ENCODE measurements at places on chromosomes 7 and 10.
A peak's percentile ranks its signal among the peaks of the same experiment; 100 is the strongest.

DNA sequence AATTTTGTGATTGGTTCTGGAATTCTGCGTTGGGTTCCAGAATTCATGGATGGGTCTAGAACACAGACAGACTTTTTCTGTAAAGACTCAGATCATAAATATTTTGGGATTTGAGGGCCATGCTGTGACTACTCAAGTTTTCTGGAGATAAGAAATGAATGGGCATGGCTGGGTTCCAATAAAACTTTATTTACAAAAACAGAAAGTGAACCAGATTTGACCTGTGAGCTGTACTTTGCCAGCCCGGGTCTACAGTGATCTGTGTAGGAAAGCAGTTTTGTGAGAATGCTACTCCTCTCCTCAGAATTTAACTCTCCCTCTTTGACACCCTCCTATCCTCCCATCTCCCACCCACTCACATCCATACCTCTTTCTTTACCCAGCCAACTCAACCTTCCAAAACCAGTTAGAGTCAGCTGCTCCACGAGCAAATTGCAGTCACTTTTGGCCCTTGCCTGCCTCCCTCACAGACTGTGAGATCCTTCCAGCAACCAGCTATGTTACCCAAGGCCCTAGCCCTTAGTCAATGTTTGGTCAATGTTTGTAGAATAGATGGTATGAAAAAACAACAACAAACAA is 312.8 kb upstream of the ZMIZ1 start:
- no peak for DNase-seq

GRCh38 chr10:10589540-10590303 is 427.9 kb upstream of the CELF2 start:
- no peak for DNase-seq

DNA sequence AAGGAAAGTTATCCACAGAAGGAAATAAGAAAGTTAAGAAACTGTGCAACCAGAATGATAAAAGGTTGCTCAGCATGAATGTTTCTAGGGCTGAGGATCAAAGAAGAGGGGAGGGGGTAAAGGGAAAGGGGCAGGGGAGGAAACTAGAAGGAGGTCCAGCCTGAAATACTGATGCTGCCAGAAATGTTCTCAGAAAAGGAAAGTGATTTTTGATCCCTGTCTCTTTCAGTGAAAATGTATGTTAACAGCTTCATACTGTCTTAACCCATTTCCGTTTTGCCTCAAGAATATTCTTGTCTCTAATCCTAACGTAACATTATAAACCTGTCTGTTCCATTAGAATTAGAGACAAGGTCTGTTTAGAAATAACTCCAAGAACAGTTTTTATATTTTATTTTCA is 49.6 kb downstream of the NEBL start:
- DNase-seq: no peak

GRCh38 chr7:151459726-151460473 is 20.0 kb upstream of the CRYGN start:
- DNase-seq: peak; percentile 66

GRCh38 chr10:24929904-24930303 is 22.5 kb downstream of the PRTFDC1 start:
- no peak for DNase-seq

DNA sequence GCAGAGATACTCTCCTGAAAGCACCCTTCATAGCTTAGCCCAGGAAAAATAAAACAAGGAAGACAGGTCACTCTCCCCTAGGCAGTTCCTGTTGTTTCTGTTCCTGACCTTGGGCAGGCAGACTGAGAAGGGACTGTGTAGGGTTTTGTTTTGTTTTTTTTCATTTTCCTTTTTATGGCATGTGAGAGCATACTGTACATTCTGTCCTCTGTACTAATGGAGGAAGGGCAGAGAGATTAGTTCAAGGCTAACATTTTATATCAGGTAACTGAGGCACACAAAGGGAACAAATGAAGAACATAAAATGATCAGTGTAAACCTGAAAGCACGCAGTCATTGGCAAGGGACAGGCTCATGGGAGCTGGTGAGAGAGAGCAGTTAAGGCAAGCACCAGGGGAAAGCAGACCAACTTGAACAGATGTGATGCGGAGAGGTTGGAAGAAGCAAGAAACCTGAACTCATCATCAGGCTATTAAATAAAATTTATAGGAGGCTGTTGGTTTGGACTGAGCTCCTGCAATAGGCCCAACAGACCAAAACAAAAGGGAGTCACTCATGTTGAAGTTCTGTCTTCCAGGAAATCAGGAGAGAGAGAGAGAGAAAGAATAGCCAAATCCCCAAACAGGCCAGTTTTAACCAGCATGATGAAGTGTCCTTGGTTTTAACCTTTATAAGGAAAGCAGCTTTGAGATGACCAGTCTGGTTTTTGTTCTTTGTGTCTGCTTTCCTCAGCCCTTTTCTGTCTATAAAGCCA is 34.1 kb upstream of the PDCD4 start:
- DNase-seq: no peak

DNA sequence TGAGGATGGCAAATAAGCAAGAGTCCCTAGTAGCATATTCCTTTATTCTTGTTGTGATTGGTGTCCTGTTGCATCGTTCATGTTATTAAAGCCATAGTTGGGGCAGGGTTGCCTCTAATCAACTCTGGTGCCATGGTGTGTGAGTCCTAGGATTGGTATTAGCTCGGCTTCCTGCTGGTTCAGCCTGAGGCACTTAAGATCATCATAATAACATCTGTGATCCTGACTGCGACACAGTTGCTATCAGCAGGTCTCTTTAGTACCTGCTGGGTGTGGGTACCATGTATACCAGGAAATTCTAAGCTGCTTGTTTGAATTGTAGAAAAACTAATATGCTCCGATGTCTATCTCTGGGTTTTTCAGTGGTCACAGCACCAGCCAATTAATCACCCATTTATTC is 1.6 kb downstream of the WEE2 start:
- no peak for DNase-seq

- DNase-seq: no peak
Measured at GRCh38 chr10:7558036-7558435, 108.7 kb downstream of the ITIH5 start.

DNA sequence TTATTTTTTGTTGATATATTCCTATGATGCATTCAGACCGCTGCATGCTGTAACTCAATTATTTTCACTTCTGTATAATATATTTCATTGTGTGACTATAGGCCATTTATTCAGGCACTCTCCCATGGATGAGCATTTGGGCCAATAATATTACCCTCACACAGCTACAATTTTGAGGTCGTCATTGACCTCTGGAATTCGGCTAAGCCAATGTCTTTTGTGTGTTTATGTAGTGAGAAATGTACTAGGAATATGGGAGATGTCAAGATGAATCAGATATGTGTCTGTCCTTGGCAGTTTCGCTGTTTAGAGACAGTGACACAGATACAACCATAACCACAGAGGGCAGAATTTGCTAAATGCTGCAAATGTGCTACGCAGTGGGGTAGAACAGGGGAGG is 474.2 kb downstream of the ADRA2A start:
- no peak for DNase-seq

DNA sequence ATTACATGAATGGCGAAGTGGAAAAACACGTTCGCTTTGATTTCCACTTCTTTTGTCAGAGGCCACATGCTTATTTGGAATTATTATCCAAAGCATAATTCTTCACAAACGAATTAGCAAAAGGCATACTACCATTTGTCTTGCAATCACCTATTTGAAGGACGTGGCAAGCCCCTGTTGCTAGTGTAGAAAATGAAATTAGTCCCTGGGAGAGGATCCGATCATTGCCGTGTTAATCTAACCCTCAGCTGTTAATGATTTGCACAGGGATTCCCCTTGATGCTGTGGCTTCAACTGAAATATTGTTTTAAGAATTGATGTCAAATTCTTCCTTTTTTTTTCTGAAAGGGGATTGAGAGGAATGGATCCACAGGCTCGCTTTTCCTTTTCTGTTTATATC is 4.6 kb downstream of the AGMO start:
- no peak for DNase-seq

DNA sequence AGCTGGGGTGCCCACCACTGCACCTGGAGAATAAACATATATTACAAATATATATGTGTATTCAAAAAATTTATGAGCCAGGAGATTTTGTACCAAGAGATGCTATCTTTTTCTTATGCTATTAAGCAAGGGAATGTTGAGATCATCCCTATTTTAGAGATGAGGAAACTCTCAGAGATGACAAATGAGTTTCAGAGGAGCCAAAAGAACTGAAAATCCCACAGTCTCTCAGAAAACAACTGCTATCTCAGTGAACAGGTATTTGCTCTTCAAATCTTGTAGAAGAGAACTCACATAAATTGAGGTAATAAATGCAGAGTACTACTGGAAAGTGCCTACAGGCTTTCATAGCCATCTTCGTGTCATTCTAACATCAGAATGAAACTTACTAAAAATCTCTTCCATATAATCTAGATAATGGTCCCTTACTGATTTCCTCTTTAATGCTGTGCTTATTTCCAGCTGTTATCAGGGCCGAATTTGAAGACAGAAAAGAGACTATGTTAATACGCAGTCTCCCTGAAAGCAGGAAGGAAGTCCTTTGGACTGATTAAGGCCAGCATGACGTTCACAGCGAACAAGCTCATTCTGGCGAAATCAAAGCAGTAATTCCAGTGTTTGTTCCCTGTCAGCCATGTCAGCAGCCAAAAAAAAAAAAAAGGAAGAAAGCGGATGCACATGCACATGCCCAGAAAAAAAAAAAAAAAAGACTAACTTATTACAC is 29.4 kb upstream of the ANAPC16 start:
- DNase-seq: no peak

- DNase-seq: no peak
Measured at GRCh38 chr10:72953687-72954086, 919 bp downstream of the PLA2G12B start.

GRCh38 chr10:23053036-23053435 is 42.3 kb upstream of the MSRB2 start:
- DNase-seq: no peak

DNA sequence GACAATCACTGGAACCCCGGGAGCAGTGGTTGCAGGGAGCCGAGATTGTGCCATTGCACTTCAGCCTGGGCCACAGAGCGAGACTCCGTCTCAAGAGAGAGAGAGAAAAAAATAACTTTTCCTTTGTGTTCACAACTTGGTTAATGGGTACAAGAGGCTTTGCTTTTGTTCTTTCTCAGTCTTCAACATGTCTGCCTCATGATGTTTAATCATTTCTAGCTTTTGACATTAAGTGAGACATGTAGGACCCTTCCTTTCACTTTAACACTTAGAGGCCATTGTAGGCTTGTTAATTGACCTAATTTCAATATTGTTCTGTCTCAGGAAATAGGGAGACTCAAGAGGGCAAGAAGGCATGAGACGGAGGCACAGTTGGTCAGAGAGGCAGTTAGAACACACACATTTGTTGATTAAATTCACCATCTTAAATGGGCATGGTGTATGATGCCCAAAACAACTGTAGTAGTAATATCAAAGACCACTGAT is 9.3 kb upstream of the CRCP start:
- DNase-seq: no peak

DNA sequence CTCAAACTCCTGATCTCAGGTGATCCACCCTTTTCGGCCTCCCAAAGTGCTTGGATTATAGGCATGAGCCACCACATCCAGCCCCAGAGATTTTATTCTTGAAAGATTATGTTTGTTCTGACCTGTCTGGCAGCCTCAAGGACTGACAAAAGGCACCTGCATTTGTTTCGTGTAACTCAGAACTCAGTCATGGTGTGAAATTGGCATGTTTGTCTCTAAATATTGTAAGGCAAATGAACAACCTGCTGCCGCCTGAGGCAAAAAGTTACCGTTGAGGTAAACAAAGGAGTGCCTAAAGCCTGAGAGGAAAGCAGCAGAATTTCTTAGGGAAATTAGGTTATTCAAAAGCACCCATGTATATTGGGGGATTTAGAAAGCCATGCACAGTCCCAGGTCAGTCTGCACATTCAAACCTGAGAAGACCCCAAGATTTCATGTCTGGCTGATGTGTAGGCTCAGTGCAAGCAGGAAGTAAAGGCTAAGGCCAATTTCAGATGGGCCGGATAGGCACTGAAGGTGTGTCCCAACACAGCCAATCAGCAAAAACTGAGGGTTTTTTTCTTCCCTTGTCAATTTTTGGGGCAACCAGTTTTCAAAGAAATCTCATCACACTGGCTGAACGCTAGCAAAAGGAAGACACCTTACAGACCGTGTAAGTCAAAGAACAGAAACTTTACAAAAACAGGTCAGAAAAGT is 33.3 kb upstream of the HHEX start:
- DNase-seq: no peak

DNA sequence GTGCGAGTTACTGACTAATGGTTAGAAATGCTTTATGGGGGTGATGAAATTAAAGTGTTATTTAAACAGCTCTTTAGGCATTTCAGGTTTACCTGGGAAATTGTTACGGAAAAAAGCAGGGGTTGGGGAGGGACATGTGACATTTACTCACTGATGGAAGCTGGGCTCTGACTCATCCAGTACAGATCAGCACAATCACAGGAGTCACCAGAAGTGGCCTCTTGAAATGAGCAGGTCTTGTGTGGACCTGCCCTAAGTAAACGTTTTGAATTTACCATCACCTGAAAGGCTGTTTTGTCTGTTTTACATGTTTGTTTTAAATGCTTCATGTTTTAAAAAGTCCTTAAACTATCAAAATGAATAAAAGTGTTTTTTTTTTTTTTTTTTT is 2.3 kb downstream of the GLRX3 start:
- no peak for DNase-seq

GRCh38 chr7:1027242-1028043 is 16.9 kb upstream of the GPR146 start:
- no peak for DNase-seq

DNA sequence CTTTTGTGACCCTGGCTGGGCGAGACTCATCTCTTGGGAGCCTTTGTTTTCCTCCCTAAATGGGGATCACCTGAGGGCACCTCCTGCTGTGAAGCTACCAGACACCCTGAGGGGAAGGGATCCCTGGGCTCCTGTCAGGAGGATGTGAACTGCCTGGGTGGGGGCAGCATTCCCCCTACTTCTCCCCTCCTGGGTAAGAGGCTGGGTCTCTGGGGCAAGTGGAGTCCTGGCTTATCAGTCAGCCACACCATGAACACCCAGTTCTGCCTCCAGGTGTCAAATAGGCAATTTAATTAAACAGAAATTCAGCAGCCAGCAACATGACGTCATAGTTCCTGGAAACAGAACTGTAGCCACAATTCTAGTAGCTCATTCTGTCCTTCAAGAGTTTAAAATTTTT is 97.7 kb upstream of the RET start:
- DNase-seq: no peak

DNA sequence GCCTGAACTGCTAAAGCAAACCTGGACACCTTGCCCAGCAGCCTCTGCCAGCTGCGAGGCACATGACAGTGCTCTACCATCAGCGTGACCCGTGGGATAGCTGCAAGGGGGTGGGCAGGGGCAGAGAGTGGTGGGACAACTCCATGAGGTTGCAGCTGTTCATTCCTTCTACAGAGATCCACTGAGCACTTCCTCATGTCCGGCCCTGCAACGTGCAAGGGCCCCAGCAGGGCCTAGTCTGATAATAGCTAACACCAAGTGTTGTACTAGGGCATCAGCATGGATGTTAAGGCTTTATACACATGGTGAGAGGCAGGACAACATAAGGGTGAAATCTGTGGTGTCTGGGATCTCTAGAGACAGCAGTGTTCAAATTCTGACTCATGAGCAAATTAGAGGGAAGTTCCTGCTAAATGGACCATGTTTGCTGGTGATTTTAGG is 14.3 kb downstream of the NOD1 start:
- DNase-seq: peak; percentile 47

- no peak for DNase-seq
Measured at GRCh38 chr10:128922619-128923196, 544.3 kb upstream of the MGMT start.
